T-cell (primary cell): ENCODE measurements at places on chromosomes 1 and 21. TPM values are rescaled to one million over a fixed set of nuclear protein-coding genes. Genes with fewer than 3 reads are reported as not detected.

The IL22RA1 gene
- 0.15 TPM for total RNA-seq

The KCNC4 gene
- total RNA-seq: 15.9 TPM

The TIMM17A gene
- total RNA-seq: 37.6 TPM

The CYYR1 gene
- not detected for total RNA-seq

DNA sequence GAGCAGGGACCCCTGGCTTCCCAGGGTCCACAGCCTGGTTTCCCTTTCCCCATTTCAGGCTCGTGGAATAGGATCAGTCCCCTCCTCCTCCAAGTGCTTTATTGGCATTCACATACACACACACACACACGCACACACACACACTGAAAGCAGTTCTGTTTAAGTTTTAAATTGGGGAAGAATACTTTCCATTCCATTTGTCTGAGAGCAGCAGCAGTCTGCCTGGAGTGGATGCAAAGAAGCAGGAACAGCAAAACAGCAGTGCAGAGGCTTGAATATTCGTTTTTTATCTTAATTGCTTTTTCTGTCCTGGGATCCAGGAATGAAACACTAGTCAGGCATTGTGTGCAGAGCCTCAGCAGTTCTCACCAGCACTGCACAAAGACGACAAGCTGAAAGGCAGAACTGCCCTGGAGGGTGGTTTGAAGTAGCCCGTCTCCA, 7.1 kb downstream of the CYB561D1 start:
- DNase-seq: no peak

DNA sequence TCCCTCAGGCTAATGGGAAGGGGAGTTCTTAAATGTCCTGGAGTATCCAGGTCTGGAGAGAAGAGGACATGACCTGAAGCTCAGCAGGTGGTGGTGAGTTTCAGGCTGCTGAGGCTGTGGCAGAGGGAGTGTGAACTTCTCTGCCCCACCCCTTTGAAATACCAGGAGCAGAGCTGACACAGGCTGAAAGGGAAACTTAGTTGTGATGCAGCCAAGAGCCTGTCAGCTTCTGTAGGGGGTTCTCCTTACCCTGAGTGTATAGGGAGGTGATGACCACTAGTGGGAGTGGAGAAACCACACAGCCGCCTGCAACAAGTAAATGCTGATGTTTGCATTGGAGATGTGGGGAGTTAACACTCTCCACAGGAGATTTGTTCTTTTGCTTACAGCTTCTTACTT, 152.3 kb downstream of the FCRL5 start:
- DNase-seq: no peak

DNA sequence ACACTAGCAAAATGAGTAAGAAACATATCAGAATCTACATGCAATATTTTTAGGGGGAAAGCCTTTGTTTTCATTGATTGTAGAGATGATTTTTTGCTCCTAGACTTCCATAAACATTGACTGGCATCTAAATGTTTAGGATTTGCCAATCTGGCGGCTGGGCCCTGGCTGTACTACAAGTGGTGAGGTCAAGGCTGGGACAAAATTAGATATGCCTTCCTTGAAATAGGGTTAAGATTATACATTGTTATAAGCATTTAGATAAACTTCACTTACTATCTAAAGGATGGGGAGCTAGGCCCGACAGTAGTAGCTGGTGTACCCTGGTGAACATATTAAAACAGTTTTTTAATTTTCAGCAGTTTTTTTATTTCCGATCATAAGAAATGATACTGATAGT, 5.2 kb downstream of the NFIA start:
- no peak for DNase-seq

DNA sequence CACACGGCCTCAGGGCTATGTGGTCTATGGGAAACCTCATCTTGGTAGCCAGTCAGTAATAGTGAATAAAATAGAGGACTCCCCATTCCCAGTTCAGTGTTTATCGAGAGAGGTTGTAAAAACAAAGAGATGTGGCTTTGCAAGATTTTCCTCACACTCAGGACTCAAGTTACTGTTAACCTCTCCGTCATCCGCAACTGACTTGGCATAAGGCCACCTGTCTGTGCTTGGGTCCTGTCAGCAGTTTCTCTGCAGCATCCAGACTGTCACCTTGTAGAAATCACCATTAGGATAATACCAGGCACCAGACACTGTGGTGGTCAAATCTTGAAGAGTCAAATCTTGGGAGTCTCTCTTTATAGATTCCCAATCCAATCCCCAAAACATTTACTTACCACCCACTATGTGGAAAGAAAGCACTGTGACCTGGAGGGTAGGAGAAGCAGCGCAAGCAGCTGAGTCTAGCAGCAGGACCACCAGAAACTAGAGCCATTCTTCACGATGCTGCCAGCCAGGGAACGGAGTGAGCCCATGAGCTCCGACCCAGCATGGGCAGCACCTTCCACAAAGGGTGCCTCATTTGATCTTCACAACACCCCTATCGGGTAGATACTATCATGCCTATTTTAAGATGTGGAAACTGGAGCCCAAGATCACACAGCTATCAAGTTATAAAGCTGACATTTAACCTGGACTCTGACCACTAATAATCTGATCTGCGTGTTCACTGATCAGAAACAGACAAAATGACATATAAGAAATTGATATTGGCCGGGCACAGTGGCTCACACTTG, 5.6 kb upstream of the GPR25 start:
- no peak for DNase-seq

DNA sequence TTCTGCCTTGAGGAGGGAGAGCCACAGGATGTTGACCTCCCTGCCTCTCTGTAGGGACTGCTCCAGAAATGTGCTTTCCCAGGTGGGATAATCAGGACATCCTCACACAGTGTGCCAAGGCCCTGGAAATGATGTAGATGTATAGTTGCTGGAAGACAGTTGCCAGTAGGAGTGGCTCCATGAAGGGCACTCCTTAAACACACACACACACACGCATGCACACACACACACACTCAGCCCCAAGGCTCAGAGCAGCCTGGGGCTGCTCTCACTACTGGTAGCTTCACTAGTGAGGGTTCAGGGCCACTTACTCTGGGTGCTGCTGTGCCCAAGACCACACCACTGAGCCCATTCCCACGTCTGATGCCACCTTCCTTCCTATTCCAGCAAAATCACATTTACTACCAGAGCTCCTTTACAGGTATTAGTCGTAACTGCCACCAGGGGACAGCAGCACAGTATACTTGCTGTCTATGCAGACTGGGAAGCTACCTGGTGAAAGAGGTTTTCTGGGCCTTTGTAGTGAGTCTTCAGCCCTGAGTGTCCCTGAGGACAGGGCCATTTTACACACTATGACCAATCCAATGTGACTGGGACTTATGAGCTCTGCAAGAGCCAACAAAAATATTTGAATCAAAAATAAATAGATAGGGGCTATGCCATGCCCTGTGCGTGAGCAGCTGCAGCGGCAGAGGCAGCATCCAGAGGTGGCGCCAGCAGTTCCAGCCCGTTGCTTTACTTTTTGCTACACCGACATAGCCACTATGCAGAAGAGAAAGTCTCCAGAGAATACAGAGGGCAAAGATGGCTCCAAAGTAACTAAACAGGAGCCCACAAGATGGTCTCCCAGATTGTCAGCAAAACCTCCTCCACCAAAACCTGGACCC, 15.0 kb downstream of the CRNN start:
- DNase-seq: no peak

GRCh38 chr1:18794051-18794450, 65.4 kb downstream of the TAS1R2 start:
- no peak for DNase-seq
